SW480 (cell line): ENCODE measurements at places on chromosomes 5 and 9.

GRCh38 chr5:83645936-83646335 is 74.7 kb downstream of the HAPLN1 start:
- DNase-seq: no peak

DNA sequence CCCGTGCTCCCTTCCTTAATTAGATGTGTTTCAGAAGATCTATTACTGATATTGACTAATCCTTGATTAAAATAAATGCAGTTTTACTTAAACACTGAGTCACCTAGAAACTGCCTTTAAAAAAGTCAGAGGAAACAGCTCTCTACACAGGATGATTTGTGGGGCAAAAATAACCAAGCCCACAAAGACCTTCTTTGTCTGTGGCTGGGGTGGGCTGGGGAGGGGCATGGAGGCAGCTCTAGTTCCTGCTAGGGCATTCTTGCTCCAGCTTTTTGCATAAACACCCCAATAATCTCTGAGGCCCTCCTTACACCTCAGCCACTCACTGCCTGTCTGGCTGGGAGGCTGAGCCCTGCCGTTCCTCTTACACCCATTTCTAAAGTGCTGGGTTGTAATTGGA is 227.6 kb upstream of the DAP start:
- DNase-seq: no peak

DNA sequence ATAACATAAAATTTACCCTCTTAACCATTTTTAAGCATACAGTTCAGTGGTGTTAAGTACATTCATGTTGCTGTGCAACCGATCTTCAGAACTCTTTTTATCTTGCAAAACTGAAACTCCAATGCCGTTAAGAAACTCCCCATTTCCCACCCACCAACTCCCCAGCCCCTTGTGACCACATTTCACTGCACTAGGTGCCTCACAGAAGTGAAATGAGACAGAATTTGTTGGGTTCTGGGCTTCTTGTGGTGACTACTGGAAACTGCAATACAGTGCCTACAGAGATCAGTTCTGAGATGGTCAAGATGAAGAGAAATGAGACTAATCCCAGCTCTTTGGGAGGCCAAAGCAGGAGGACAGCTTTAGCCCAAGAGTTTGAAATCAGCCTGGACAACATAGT is 202.1 kb upstream of the SLC30A5 start:
- DNase-seq: no peak

- no peak for DNase-seq
Observed at GRCh38 chr5:89351975-89352374, 469.0 kb upstream of the MEF2C start.

- DNase-seq: no peak
Observed at GRCh38 chr5:108696951-108697715, 50.6 kb upstream of the FER start.

DNA sequence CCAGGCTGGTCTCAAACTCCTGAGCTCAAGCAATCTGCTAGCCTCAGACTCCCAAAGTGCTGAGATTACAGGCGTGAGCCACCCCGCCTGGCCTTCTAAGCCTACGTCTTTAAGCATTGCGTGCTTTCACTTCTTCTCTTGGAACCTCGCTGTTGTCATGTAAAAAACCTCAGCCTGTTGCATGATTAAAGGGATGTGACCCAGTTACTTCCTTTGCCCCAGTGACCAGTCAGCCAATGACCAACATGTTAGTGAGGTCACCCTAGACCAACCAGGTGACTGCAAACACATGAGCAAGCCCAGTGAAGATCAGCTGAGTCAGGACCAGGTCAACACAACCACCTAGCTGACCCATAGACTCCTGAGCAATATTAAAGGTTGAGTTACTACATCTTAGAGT is 10.5 kb downstream of the KIF4B start:
- no peak for DNase-seq

GRCh38 chr5:21254161-21254560 is 1266.2 kb upstream of the CDH18 start:
- DNase-seq: no peak

GRCh38 chr5:137822158-137822764 is 45.4 kb upstream of the MYOT start:
- DNase-seq: peak; percentile 72

DNA sequence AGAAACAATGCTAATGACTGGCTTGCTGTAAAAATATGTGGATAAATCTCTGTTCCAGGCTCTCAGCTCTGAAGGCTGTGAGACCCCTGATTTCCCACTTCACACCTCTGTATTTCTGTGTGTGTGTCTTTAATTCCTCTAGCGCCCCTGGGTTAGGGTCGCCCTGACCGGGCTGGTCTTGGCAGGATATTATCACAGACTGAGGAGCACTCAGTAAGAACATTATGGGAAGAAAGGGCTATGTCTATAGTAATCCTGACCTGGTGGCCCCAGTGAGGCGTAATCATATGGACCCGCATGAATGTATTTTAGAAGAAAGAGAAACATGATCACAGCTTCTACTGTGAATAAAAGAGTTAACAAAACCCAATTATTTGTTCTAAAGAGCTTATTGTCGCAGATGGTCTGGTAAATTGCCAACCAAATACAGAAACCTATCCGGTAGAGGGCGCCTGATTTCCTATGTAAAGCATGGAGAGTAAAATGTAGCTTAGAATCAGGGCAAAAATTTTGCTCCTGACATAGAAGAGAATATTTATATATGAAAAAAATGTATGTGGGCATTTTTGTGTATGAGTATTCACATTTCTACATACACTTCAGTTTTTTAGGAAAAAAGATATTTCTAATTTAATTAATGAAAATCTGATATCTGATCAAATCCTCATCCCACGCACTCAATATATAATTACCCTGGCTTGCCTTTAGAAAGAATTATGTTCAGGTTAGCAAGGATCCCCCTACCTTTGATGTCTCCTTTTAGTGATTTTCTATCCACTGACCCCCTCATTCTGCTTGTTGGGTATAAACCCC is 5.8 kb upstream of the IFNA1 start:
- peak; percentile 40 for DNase-seq
